NCI-H524 treated with DMSO at 0.1 percent for 48 hours (cell line): ENCODE measurements at places on chromosomes 5 and 9.

DNA sequence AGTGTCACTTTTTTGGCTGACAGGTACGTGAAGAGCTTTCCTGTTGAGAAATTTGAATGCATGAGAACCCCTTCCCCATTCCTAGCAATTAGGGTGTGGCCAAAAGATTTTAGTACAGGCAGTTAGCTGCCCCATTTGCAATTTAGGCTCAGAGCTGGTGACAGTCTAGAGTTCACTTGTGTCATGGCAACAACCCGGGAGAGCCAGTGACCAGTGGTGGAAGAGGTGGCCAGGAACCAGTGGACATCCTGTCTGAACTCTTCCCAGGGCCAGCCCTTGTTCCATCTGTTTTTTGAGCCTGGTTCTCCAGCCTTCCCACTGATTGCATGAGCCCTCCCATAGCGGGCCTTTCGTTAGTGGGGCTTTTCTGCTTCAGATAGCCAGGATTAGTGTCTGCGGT, 2.5 kb upstream of the NEUROG1 start:
- no peak for DNase-seq

- no peak for DNase-seq
Measured at GRCh38 chr9:132671620-132672412, 1.6 kb downstream of the GTF3C4 start.

DNA sequence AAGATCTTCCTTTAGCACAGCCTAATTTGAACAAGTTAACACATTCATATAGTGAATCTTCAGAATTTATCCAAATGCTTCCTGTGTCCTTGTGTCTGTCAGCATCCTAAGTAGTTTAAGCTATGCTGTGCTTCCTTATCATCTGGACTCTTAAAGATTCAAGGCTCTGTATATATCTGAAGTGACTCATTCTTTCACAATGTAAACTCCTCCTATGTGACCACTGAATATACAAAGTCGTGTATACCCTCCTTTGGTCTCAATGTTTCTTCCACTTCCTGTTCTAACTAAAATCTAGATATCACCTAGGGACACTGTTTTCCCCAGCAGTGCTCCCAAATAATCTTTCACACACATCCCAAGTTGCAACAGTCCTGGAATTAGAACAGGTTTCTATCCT, 935.7 kb upstream of the NUDT12 start:
- no peak for DNase-seq

GRCh38 chr5:67203701-67204074, 7.1 kb upstream of the CD180 start:
- DNase-seq = no peak

DNA sequence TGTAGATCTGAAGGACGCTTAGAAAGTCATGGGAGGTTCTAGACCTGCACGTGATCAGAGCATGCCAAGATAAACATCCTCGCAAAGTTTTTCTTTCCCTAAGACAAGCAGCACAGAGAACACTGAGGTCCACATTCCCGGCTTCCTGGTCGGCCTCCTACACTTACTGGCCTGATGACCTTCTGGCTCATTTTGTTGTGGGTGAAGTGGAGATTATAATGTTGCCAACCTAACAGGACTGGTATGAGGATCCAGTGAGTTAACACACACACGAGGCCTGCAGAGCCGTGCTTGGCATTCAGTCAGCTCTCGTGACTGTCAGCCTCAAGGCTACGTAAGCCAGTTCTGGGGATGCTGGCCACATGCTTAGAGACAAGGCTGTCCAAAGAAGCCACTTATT, 186.0 kb downstream of the TENT4A start:
- DNase-seq = no peak

GRCh38 chr9:1538301-1538700, 476.8 kb upstream of the SMARCA2 start:
- no peak for DNase-seq

GRCh38 chr9:136653323-136654079, 9.2 kb upstream of the EGFL7 start:
- DNase-seq = no peak

DNA sequence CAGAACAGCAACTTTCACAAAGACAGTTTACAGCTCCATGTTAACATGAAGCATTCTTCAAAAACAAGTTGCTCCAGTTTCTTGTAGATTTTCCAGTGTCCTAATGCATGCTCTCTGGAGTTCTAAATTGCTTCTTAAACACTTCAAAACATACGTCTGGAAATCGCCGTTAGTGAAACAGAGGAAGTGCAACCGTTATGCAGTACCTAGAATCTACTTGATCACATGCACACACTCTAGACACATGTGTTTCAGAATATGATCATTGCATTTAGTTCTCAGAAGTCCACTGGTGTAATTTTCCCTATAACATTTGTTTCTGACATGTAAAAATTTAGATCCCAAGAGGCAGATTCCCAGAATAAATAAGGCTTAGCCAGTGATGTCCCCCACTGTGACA, 41.1 kb upstream of the RUFY1 start:
- DNase-seq = no peak

- DNase-seq = peak; percentile 80
Measured at GRCh38 chr5:155978850-155979249, 348.1 kb upstream of the SGCD start.

GRCh38 chr9:96219026-96219899, 82.7 kb downstream of the HSD17B3 start:
- DNase-seq = peak; percentile 40

DNA sequence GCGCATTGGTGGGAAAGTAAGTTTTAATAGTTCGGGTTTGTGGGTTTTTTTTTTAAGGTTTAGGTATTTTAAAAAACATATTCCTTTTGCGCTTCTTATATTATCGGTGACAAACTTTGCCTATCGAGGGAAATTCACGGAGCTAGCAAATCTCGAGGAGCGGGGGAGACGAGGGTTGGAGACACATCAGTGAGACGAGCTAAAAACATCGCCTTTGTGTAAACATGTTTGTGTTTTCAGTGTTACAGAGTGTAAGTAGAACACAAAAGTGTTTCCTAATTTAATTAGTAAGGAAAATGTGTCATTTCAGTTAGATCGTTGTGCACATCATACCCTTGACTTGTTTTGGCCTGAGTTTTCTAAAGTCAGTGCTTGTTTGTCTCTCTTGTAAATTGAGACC, 945 bp downstream of the BTF3 start:
- DNase-seq = no peak

- no peak for DNase-seq
Measured at GRCh38 chr9:130682421-130683121, 11.0 kb upstream of the EXOSC2 start.

GRCh38 chr9:89543621-89544278, 45.8 kb upstream of the SEMA4D start:
- DNase-seq = no peak

DNA sequence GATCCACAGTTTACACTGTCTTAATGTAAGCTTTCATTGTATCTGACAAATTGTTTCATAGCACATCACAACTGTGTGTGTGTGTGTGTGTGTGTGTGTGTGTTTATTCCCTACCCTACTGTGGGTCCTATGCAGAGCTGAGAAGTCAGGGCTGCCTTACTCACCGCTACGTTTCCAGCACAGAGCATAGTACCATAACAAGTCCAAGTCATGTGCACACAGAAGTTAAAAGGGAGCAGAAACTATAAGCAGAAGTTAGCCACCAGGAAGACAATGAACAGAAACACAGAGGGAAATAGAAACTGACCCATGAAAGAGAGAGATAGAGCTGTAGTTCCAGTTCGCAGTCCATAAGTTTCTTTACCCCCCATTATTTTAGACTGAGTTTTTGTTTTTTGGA, 38.2 kb upstream of the DMXL1 start:
- no peak for DNase-seq

DNA sequence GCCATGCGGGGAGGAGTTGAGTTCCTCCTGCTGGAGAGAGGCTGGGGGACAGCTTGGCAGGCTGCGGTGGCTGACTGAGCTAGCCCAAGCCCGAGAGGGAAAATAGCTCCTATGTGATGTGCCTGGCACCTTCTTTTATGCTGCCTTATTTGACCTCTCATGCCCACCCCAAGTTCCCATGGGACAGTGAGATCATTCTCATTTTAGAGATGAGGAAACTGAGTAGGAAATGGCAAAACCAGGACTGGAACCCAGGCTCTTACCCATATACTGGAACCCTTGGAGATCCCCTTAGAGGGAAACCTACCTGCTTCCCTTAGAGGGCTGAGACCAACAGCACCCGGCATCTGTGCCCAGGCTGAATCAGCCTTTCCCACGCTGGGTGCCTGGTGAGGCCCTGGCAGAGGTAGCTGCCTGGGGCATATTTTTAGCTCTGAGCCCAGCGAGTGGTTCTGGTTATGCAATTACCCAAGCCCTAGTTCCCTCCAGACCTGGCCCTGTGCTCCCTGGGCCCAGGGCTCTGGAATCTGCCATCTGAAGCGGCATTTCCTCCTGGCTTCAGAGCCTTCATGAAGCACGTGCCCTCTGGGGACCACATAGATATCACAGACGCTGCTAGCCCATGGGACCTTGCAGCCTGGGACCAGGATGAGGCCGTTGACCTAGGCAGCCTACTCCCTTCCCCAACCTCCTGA, 23.6 kb downstream of the COL27A1 start:
- no peak for DNase-seq

DNA sequence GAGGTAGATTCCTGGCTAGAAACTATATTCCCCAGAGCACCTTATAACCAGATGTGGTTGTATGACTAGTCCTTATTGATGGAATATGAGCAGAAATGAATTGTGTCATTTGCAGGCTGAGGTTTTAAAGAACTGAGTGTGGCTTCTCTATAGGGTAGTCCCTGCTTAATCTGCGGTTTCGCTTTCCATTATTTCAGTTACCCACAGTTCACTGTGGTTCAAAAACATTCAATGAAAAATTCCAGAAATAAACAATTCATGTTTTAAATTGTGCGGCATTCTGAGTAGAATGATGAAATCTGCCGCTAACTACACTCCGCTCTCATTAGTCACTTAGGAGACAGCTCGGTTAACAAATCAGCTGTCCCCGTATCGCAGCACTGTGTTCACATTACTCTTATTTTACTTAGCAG, 65.1 kb downstream of the ANKRD55 start:
- DNase-seq = no peak

GRCh38 chr5:138331449-138332368, at the start of gene CDC25C:
CDC25C (minus strand) TSS chr5:138331804; CDS start chr5:138331180, 624 bp downstream.
- peak; percentile 93 for DNase-seq
